ENCODE measurements at places on chromosomes 4 and X. TPM values are rescaled to one million over a fixed set of nuclear protein-coding genes. Genes with fewer than 3 reads are reported as not detected.

Gene PRKG2
- polyA plus RNA-seq: 1.9 TPM

Gene PPEF1
- polyA plus RNA-seq: 0.51 TPM

Gene DCAF8L2
- polyA plus RNA-seq: not detected

Gene SPANXN3
- polyA plus RNA-seq: not detected

Gene NEUROG2
- not detected for polyA plus RNA-seq

Gene SUPT20HL1
- polyA plus RNA-seq: not detected

Gene CCDC149
- 18.1 TPM for polyA plus RNA-seq

Gene TLR1
- polyA plus RNA-seq: 4.8 TPM

Gene TBC1D9
- 56.9 TPM for polyA plus RNA-seq

Gene CT45A10
- polyA plus RNA-seq: not detected

Gene PRDM8
- 1.7 TPM for polyA plus RNA-seq

Gene PITX2
- 5.0 TPM for polyA plus RNA-seq

Gene DCHS2
- 8.3 TPM for polyA plus RNA-seq

Gene AREG
- 0.11 TPM for polyA plus RNA-seq

Gene CLDN34
- not detected for polyA plus RNA-seq

Gene PPP1R3F
- 5.7 TPM for polyA plus RNA-seq

Gene F11
- 4.1 TPM for polyA plus RNA-seq

Gene SLC38A5
- polyA plus RNA-seq: 5.8 TPM

Gene TMEM31
- polyA plus RNA-seq: 0.85 TPM

Gene HTATSF1
- polyA plus RNA-seq: 93.3 TPM
